Stimulated activated CD4-positive, alpha-beta T cell treated with anti-CD3 and anti-CD28 coated beads, Interleukin-15, amount 100 ng/mL, for 1 hour (primary cell): ENCODE measurements at places on chromosomes 2 and 18.

DNA sequence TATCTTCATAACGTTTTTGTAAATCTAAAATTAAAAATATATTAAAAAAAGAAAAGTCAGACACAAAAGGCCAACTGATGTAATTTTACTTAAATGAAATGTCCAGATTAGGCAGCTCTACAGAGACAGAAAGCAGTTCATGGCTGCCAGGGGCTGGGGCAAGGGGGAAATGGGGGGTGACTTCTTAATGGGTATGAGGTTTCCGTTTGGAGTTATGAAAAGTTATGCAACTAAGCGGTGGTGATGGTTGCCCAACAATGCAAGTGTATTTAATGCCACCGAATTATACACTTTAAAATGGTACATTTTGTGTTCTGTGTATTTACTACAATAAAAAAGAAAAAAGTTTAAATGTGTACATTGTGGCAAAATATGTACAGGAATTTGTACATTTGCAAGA, 70.2 kb upstream of the TEX51 start:
- no peak for DNase-seq

GRCh38 chr2:241659150-241659739, 21.8 kb downstream of the ATG4B start:
- DNase-seq = no peak

DNA sequence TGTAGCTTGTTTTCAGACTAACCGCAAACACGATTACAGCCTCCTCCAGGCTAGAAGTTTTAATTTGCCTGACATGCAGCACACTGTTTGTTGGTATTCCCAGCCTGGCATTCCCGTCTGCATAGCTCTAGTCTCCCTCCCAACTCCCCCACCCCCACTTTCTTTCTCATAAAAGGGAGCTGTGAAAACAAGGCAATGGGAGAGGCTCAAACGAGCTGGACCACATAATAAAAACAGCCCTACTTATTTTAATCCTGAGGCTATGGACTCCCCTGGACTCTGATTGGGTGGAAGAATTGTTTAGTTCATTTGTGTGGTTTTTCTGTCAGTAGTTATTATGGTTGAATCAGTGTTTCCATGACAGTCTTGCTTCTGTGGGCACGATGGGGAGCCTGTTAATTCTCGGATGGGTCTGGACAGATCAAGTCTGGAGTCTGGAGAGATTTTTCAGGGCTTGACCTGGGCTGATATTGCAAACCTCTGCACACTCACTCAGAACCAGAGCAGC, 1.2 kb downstream of the STON1 start:
- DNase-seq = no peak

DNA sequence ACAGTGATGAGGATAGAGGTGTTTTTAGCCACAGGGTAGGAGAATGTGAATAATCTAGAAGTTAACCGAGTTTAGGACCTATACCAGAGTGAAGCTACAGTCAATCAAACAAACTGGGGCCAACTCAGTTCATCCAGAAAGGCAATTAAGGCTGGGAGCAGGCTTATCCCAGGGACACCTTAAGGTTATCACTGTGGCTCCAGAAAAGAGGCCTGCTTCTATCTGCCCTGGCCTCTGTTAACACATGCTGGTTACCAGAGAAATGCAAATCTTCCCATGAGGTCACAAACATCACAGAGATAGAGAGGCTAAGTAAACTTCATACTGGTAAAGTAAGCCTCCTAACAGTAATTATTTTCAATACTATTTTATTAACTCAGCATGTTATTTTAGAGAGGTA, 93.2 kb upstream of the GRB14 start:
- DNase-seq = no peak

- DNase-seq = no peak
Observed at GRCh38 chr18:12278741-12279682, 24.9 kb downstream of the CIDEA start.

DNA sequence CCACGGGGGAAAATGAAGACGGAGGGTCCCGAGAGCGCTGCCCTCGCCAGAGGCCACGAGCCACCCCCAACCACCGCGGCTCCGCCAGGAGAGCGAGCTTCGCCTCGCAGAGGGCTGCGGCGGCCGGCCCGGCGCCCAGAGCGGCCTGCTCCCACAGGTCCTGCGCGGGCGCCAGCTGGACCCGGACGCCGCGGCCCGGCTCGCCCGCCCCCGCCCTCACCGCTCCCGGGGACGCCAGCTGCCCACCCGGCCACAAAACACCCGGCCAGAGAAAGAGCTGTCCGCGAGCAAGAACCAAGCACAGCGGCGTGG, 709 bp downstream of the PTPN2 start:
- DNase-seq = no peak

DNA sequence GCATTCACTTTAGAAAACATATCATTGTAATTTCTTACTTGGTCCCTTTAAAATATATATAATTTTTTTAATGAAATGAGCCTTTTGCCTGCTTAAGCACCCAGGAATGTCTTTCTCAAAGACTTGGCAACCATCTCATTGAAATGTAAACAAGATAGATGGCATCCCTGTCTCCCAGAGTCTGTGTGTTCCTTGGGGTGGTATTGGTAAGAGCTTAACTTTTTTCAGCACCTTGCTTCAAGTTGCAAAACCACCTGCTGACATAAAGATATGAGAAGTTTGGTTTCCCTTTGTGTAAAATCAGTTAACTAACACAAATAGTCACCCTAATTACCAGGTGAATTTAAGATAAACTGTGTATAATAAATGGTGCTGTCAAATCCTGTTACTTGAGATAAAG, 266.9 kb downstream of the DSC3 start:
- DNase-seq = no peak

DNA sequence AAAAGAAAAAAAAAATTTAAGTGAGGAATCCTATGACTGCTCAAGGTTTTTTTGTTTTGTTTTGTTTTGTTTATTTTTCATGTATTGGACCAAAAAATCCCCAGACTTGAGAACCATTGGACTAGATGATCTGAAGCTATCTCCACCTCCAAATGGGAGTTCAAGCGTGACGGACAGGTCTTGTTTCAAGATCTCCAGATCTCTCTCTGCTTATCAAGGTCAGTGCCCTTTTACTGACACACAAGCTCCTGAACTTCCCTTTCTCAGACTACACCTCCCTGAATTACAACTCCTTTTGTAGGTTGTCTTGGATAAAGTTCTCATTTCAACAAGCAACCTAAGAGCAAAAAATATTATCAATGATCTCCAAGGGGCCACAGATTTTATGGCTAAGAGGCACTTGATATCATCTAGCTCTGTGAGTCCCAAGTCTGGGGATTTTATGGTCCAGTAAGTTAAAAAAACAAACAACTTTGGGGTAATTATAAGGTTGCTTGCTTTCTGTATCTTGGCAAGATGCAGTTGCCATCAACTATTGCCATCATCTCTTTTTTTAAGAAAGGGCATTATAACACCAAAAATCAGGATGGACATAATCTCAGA, 396.0 kb upstream of the ATP5MC3 start:
- no peak for DNase-seq

- no peak for DNase-seq
Observed at GRCh38 chr2:148023861-148024260, 3.0 kb downstream of the MBD5 start.

- no peak for DNase-seq
Observed at GRCh38 chr2:180246268-180246667, 239.2 kb upstream of the CWC22 start.

DNA sequence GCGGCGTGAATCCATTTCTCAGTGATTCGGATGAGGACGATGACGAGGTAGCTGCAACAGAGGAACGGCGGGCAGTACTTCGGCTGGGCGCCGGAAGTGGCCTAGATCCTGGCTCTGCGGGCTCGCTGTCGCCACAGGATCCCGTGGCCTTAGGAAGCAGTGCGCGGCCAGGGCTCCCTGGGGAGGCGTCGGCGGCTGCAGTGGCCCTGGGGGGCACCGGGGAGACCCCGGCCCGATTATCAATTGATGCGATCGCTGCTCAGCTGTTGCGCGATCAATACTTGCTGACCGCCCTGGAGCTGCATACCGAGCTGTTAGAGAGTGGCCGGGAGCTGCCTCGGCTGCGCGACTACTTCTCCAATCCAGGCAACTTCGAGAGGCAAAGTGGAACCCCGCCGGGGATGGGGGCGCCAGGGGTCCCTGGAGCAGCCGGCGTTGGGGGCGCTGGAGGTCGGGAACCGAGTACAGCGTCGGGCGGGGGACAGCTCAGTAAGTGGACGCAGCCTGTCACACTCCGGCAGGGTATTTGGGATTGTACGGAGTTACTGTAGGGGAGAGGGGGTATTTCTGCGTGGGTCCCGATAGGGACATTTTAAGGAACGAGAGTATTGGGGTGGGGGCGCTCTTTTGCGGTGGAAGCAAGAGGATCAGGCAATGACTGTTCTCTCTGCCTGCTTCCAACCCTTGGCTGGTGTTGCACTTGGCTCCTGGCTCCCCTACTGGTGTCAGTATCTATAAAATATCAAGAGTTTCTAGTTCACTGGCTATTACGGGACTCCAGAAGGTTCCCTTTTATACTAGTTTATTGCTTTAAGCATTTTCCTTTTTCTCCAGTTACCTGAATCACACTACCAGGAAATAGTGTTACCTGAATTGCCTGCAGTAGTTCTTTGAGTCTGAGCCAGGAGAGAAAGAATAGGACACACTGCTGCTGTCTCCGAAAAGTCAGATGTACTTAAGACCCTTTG, 772 bp downstream of the RELCH start:
- no peak for DNase-seq

GRCh38 chr2:207133458-207133819, 32.3 kb downstream of the KLF7 start:
- DNase-seq = no peak

DNA sequence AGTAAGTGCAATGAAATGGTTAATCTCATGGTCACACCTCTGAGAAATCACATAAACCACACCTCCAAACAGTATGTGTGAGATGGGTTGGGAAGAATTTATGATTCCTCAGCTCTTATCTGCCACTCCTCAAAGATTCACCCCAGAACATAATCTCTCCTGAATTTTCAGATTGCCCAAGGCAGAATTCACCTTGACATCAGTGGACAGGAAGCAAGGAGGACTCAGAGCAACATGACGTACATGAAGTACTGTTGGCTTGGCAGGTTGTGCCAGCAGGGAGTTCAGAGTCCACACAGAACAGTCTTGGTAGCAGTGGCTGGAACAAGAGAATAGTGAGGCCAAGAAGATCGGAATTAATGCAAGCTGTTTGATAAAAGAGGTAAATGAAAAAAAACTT, 31.7 kb upstream of the CYBRD1 start:
- no peak for DNase-seq

GRCh38 chr2:74206180-74206688, 7.8 kb downstream of the MTHFD2 start:
- no peak for DNase-seq

GRCh38 chr2:40192864-40193669, 258.8 kb downstream of the SLC8A1 start:
- no peak for DNase-seq

DNA sequence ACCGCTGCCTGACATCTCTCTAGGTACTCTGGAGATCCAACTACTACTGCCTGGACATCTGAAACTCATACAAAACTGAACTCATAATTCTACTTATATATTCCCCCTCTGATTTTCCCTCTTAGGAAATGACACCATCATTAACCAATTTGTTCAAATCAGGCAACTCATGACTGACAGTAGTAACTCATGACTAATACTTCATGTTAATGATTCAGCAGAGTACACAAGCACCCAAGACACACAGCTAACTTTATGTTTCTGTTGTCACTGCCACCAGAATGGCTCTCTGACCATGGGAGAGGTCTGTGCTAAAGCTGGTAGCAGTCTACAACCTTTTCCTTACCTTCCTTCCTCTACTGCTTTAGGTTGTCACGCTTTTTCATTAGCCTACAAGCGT, 91.1 kb downstream of the ITSN2 start:
- DNase-seq = no peak

GRCh38 chr2:235077046-235077445, 125.2 kb downstream of the SH3BP4 start:
- no peak for DNase-seq

DNA sequence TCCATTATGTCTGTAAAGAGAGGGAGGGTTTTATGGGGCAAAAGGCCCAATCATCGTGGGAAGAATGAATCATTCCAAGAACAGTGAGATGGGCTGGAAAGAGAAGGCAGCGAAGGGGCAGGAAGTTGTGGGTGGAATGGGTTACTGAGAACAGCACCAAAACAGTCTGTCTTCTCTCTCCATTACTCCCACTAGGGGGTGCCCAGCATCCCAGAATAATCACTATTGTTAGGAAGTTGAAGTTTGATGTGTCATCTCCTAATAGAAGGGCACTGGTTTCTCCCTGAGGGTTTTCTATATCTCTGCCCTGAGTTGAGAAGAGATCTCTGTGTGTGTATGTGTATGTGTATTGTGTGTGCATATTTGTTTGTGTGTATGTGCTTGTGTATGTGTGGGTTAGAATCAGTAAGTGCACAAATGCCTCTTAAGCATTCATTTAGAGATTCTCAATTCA, 76.6 kb upstream of the MAP4K3 start:
- DNase-seq = no peak

GRCh38 chr18:51123936-51124486, 73.5 kb downstream of the MEX3C start:
- DNase-seq = no peak

- DNase-seq = no peak
Observed at GRCh38 chr2:117994729-117995128, 19.1 kb downstream of the CCDC93 start.

GRCh38 chr2:39516347-39517101, 79.4 kb upstream of the MAP4K3 start:
- DNase-seq = no peak

GRCh38 chr18:50044402-50044801, 150.5 kb downstream of the MYO5B start:
- no peak for DNase-seq

DNA sequence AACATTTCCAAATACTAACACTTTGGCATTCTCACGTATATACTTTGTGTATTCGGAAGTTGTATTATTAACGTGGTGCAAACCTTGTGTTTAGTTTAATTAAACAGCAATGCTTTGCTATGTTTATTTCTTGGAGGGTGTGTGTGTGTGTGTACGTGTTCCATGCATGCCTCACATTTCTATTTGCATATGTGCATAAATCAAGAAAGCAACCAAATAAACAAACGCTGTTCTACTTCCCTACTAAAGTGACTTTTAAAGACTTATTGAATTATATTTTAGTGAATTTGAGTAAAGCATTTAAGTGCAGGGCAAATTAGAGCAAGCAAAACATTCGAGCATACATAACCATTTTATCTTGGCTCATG, 54.2 kb upstream of the ZNF396 start:
- no peak for DNase-seq

DNA sequence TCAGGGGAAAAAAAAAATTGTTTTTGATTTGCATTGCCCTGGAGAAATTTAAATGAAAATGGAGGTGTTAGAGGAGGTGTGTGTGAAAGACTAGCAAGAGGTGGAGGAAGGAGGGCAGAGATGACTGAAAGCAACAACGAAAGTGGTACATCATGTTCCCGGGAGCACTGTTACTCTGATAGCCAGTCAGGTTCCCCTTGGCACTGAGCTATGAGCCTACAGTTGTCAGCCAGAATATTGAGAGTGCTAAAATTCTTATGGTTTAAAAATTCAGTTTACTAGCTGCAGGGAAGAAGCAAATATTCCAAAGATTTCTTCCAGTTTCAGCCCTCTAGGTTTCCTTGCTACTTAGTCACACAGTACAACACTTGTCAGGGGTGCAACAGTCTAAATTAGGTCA, 366.7 kb upstream of the DLGAP1 start:
- DNase-seq = no peak

- DNase-seq = no peak
Observed at GRCh38 chr18:8045160-8045883, 478.2 kb downstream of the PTPRM start.

GRCh38 chr2:146024212-146024743, 1504.4 kb upstream of the ZEB2 start:
- no peak for DNase-seq
